Mesothelial cell of epicardium (in vitro differentiated cells): ENCODE measurements at places on chromosomes 2 and 18.

DNA sequence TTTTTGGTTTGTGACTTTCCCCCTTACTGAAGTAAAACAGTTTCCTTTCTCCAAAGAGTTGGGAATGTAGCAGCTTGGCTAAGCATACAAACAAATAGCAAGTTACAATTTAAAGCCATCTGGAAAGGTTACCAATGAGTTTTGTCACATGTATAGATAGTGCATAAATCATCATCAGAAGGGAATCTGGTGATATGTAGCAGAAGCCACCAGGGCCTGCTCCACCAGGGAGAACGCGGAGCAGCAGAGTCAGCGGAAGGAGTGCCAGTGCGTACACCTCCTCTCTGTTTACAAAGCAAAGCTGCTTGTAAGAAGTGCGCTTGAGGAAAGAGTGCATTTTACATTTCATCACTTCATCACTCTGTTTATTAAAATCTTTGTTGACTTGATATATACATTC, 240.1 kb downstream of the FAM210A start:
- DNase-seq, result no peak

- DNase-seq, result no peak
These were observed 6.6 kb downstream of the FOSL2 start for GRCh38 chr2:28399289-28399688.

- no peak for DNase-seq
These were observed 161.1 kb downstream of the ARL4C start for GRCh38 chr2:234335661-234336228.

- DNase-seq, result no peak
These were observed 25.5 kb downstream of the ITPRID2 start for GRCh38 chr2:181916726-181917718.

DNA sequence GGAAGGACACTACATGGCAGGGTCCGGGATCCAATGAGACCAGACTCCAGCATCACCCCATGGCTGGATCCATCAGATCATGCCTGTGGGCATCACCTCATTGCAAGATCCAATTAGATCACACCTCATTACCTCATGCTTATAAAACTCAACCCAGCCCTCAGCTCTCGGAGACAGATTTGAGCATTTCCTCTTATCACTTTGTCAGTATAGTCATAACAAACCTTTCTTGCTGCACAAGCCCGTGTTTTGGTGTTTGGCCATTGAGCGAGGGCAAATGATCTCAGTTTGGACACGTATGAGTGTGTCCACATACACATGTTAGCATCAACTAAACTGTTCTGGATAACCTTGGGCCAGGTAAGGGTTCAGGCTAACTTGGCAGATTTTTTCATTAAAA, 58.8 kb downstream of the CCDC195 start:
- DNase-seq, result no peak
